Effector CD4-positive, alpha-beta T cell (primary cell): ENCODE measurements at places on chromosomes 6 and 20.

DNA sequence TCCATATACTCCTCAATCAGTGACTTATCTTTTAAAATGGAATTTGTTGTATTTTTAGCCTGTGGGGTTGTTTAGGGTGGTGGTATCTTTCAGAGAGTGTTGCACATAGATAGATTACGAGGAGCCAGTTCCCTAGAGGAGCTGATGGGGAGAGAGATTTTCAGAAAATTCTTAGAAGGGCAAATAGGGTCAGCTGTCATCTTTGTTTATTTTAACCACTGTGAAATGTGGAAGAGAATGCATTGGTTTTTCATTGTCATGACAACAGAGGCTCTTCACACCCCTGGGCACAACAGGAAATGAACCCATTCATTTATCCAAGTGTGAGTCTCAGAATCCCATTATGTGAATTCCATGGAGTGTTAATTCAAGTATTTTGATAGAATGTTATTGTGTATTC, 188.4 kb downstream of the JARID2 start:
- DNase-seq: no peak

GRCh38 chr6:41914869-41915530, 5.9 kb downstream of the MED20 start:
- DNase-seq: no peak

DNA sequence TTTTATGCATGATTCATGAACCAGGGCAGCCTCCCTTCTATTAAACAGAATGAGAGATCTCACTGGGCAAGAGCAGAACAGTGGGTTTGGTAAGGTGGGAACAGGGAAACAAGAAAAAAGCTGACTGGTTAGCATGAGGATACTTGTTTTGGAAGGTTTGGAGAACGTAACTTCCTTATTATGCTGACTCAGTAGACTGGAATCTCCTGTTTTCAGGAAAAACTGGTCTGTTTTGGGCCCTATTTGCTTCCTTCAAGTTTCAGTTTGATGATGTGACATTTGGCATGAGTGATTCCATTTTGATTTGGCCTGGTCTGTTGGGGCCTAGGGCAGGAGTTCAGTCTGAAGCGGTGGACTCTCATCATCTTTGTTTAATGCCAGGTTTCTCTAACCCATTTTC, 172.0 kb downstream of the MYLK4 start:
- DNase-seq: no peak

- no peak for DNase-seq
Measured at GRCh38 chr6:144778773-144779492, 493.8 kb downstream of the UTRN start.
